ENCODE measurements at places on chromosomes 16 and 17.

GRCh38 chr17:3724378-3725077, 825 bp downstream of the HASPIN start:
- DNase-seq, result no peak

DNA sequence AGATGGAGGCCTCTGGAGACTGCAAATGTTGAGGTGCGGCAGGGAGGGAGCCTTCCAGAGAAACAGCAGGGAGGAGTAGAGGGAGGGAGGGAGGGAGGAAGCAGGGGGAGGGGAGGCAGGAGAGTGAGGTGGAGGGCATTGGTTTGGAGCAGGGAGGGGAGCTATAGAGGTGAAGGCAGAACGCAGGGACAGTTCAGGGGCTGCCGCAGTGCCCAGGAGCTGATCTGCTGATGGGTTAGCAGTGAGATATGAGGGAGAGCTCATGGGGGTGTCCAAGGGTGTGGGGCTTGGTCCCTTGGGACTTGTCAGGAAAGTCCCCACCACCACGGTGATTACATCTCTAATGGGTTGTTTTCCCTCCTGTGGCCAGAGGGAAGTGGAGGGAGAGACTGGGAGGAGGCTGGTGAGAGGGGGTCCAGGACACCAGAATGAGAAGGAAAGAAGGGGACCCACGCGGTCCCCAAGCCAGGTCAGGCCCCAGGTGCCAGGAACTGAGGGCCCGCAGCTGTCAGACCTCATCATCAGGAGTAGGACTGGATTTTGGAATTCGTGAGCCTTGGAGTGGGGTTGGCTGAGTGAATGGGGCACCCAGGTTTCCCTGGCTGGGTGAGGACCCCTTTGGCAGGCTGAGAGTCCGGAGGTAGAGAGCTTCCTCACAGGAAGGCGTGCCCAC, 11.2 kb downstream of the CA4 start:
- no peak for DNase-seq

DNA sequence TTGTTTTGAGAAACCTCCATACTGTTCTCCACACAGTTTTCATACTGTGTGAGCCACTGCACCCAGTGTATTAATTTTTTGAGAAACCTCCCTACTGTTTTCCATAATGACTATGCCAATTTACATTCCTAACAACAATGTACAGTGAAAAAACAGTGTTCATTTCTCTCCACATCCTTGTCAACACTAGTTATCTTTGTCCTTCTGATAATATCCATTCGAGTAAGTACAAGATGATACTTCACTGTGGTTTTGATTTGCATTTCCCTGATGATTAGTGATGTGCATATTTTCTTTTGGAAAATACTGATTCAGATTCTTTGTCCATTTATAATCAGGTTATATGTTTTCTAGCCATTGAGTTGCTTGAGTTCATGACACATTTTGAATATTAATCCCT, 462.0 kb downstream of the CDH11 start:
- DNase-seq, result no peak

DNA sequence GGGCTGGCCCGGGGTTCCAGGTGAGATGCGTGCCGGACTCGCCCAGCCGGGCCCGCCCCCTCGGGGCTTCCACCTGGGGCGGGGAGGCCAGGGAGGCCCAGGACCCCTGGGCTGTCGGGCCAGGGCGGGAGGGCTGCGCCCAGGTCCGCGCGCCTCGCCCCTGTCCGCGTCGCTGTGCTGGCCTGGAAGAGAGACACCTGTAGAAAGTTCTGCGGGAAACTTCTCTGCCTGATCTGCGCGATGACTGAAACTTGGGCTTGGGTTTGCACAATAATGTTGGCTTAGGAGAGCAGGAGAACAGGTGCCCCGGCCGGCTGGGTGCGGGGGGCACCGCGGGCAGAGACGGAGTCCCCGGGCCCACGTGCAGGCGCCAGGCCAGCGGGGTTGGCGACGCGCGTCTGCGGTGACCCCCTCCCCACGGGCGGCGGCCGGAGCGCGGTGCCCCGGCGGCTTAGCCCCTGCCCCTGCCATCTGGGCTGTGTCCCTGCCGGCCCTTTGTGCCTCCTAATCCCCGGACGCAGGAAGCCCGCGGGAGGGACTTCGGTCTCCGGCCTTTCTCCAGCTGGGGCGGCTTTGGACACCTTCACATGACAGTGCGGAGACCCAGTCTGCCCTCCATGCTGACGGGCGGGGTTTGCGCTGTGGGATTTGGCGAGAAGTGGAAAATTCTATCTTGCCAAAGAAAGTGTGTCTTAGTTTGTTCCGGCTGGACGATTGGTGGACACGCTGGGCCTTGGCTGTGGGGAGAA, 483 bp downstream of the LLGL2 start:
- DNase-seq, result peak; percentile 13

GRCh38 chr16:81576696-81577095, 132.1 kb downstream of the CMIP start:
- DNase-seq, result no peak

DNA sequence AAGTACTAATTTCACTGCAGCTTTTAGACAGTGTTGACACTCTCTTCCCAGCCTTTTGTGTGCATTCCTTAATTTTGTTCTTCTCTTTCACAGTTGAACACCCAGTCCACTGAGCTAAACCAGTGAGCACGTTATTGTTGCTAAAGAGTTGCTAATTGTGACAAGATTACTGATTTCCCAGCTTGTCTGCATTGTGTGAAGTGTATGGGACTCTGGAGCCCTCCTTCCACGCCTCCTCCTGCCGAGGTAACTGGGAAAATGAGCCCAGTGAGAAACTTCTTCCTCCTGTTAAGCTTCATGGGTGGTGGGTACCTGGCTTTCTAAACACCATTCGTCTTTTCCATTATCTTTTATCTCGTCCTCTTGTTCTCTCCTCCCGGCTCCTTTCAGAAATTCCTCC, 29.8 kb upstream of the DNAH17 start:
- DNase-seq, result no peak

- no peak for DNase-seq
Measured at GRCh38 chr17:3626831-3627768, 8.9 kb downstream of the SHPK start.

- DNase-seq, result peak; percentile 5
Measured at GRCh38 chr17:65712383-65713267, 151.2 kb upstream of the AXIN2 start.

DNA sequence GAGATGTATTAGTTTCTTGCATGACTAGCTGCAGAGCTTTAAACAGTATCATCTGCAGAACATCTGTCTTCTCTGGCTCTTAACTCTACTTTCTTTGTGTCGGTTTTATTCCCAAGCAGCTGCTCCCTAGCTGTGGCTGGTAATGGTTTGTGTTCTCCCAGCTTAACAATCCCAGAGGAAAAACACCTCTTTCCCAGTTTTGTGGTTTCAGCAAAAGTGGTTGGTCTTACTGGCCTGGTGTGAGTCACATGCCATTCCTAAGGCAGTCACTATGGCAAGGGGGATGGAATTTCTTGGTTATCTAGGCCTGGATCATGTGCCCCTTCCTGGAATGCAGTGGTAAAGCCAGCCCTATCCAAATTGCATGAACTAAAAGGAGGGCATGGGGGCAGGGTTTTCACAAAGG, 27.5 kb downstream of the OMG start:
- no peak for DNase-seq

- no peak for DNase-seq
Measured at GRCh38 chr17:72603420-72604242, 482.8 kb downstream of the SOX9 start.

DNA sequence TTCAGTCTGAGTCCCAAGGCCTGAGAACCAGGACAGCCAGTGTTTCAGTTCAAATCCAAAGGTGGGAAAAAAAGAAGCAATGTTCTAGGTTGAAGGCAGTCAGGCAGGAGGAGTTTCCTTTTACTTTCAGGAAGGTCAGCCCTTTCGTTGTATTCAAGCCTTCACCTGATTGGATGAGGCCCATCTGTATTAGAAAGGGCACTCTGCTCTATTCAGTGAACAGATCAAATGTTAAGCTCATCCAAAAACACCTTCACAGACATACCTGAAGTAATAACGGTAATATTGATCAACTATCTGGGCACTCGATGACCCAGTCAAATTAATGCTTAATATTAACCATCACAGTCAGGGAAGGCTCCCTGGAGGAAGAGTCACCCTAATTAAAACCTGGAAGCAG, 60.9 kb downstream of the IRX5 start:
- no peak for DNase-seq

DNA sequence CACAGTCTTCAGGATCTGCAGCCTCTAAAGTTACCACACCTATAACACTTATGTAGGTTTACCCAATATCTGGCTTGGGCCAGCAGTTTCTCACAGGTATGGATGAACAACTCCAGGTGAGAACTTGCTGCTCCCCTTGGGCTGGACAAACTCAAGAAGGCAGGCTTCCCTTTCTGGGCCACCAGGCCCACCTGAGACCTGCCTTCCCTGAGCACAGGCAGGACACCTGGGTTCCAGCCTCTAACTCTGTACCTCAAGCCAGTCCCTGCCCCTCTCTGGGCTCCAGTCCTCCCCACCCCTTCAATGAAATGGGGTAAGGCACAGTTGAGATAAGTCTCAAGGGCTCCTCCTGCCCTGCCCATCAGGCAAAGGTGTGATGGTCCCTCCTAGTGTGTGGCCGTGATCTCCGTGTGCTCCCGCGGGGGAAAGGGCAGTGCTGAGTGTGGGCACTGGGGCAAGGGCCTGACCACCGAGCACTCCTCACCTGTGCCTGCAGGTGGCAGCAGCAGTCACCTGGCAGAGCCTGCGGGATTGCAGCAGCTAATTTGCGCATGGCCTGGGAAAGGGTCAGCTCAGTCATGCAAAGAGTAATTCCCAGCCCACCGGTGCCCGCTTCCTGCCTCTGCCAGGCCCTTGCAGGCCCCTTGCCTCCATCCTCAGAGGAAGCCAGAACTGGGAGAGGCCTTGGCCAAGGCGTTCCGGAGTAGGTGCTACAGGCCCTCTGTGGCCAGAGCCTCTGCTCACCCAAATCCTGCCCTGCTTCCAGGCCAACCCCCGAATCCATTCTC, 28.2 kb upstream of the ADGRG1 start:
- peak; percentile 57 for DNase-seq

- no peak for DNase-seq
Measured at GRCh38 chr16:19203374-19203966, 35.4 kb downstream of the SYT17 start.

GRCh38 chr16:11774065-11774626, 22.9 kb downstream of the ZC3H7A start:
- DNase-seq, result no peak

GRCh38 chr17:72270273-72270924, 149.6 kb downstream of the SOX9 start:
- no peak for DNase-seq

DNA sequence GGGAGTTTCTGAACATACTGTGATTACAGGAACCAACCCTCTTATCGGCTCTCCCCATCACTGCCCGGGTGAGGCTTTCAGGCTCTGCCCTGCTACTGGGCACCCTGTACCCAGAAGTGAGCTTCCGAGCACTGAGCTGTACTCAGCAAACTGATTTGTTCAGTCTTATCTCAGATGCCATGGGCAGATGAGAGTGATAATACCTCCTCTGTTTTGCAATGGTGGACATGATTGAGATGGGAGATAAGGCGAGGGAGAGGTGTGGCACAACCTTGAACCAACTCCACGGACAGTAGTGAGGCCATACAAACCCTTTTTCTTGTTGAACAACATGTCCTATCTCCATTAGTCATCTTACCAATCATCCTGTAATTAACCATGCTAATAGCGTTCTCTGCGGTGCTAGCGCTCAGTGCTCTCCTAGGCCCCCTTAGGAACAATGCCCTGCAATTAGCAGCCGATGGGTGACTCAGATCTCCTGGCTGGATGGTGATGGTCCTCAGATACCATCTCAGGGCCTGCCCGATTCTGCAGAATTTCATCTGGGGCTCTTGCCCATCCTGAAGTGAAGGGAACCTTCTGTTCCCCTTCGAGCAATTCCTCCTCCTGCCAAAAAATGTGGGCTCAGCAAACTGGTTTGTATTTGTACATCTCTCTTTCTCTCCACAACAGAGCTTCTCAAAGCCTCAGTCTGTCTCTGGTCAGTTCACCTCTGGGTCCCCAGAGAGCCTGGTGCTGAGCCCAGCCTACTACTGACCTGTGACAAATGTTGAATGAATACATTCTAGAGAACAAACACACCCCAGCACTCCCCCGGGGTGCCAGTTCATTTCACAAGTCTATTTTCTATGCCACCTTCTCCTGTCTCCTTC, 139.3 kb upstream of the IRX3 start:
- no peak for DNase-seq

DNA sequence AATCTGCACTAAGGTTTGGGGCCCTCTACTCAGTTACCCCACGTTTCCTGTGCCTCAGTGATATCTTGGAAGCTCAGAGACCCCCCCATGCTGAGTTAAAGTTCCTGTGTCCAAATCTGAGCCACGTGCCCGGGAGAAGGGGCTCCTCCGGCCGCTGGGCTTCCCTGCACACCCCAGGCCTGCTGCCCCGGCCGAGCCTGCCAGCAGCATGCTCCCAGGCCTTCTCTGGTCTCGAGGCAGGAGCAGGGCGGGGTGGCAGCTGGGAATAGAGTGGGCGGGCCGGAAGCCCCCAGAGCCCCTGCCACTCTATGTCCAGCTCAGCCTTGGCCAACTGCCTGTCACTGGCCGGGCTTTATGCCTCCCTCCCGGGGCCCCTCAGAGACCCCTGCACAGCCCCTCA, 5.6 kb upstream of the VASN start:
- DNase-seq, result no peak

DNA sequence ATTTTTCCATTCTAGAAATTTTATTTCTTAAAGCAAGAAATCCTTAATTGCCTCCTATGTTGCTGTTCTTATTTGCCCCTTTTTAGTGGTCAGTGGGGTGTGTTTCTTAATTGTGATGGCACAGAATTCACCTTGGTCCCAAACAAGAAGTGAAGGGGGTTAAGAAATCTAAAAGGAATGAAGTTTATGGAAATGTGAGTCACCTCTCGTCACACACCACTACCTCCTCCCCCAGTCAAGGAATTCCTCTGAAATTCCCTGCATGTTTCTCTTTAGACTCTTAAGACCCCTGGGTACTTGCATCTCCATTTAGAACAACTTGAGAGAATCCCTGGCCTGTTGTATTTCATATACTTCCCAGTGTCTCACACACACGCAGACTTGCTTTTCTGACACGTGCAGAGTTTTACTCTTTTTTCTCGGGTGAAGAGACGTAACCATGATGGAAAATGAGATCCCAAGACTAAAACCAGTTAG, 247.4 kb downstream of the PRKCA start:
- no peak for DNase-seq

Measured in activated CD4-positive, alpha-beta T cell treated with anti-CD3 and anti-CD28 coated beads, Interleukin-2, amount 50 U/mL, for 48 hours (primary cell).